ENCODE measurements at places on chromosomes 11 and 22. TPM values are rescaled to one million over a fixed set of nuclear protein-coding genes. Genes with fewer than 3 reads are reported as not detected.

DNA sequence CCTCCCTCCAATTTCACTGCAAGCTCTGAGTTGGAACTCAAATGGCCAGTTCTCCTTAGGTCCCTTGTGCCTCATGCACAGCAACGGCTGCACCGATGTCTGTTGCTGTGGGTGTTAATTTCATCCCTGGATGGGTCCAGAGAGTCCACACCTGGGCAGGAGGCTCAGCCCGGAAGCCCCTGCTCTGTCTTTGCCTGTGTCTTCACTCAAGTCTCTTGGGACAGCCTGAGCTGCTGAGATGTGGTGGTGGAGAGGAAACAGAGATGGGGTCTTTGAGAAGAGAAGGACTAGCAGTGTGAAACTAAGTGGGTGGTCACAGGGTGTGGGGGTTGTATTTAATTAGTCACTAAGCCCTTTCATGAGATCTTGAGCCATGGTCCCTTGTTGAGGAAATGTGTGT, 109.3 kb downstream of the NECTIN1 start:
- no peak for DNase-seq

Gene C11orf91
- total RNA-seq: 0.61 TPM

DNA sequence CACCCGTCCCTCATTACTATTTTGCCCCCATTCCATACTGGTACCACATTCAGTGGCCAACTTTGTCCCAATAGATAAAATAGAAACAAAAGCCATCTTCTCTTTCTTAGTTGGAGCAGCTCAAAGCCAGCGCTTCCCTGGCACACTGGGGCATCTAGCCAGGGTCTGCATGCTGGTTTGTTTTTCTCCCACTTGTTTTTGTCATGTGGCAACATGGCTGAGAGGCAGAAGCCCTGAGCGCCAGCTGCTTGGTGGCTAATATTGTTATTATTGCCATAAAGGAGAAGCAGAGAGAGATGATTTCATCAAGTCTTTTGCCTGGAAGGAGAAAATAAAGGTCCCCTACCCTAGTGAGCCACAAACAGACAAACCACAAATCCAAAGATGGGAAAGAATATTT, 48.4 kb upstream of the CRTAM start:
- DNase-seq: no peak

DNA sequence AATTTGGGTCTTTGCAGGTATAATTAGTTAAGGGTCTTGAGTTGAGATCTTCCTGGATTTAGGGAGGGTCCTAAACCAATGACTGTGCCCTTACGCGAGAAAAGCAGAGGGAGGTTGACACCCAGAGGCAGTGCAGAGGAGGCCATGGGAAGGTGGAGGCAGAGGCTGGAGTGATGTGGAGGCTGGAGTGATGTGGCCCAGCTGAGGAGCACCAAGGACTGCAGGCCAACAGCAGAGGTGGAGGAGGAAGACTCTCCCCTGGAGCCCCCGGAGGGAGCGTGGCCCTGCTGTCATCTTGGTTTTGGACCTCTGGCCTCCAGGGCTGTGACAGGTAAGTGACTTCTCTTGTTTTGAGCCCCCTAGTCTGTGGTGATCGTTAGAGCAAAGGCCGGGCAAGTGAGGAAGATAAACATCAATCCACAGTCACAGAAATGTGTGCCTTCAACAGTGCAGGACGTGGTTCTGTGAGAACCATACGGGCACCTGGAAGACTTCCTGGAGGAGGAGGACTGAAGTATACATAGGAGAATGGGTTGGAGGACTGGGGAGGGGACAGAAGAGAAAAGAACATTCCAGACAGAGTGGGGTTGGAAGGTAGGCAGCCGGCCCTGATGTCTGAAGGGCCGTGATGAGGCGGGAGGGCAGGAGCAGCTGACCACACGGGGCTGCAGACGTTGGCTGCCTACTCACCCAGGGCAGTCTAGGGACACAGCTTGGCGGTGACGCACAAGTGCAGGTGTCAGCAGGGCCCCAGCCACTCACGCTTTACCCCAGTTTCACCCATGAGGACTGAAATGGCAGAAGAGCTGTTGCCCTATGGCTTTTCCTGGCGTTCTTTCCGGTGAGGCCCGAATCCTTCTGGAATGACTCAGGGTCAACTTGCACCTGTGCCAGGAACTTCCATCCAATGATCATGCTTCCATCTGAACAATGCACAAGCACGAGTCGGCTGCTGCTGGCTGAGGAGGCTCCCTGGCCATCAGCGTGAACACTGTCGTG, 270.2 kb downstream of the CTTN start:
- no peak for DNase-seq

All from HFFc6 (cell line).